ENCODE measurements at places on chromosomes 5 and 9.

DNA sequence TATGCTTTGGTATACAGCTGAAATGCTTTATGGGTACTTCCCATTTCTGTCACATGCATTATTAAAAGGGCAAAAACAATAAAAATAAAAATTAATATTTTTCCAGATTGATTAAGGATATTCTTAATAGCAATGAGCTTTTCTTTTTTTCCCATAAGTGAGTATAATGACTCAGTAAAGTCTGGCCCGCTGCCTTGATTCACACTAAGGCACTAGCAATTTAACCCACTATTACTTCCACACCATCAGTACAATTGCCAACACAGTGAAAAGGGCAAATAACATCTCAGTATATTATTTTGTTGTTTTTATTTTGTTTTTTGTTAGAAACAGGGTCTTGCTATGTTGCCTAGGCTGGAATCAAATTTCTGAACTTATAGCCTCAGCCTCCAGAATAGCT lies 150.1 kb downstream of the RNF180 start:
- DNase-seq, result no peak

- DNase-seq, result no peak
Observed at GRCh38 chr5:66829358-66829674, 233.1 kb downstream of the MAST4 start.

DNA sequence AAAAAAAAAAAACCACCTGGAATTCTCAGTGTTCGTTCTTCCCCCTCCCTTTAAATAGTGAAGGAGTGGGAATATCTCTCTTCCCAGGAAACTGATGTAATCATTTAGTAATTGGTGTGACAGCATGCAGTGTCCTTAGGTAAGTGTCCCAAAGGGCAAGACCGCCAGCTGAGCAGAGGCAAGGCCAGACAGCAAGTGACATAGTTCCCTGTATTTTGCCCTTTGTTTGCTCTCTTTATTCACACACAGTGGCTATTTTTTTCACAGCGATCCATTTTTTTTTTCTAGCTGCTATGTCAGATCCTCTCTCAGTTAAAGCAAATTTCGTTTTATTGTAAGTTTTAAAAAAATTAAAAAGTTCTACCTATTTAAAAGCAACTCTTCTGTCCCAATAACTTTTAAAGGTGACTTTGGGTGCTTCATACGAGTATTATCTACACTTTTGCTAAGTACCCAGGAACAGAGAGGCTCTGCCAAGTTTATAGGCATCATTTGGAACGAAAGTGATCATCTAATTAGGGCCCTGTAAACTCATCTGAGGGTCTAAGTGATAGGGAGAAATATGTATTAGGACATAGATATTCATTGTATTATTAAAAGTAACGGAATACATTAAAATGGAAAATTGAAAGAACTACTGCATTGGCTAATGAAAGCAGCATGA lies 98.2 kb upstream of the ALDH1A1 start:
- DNase-seq, result no peak

DNA sequence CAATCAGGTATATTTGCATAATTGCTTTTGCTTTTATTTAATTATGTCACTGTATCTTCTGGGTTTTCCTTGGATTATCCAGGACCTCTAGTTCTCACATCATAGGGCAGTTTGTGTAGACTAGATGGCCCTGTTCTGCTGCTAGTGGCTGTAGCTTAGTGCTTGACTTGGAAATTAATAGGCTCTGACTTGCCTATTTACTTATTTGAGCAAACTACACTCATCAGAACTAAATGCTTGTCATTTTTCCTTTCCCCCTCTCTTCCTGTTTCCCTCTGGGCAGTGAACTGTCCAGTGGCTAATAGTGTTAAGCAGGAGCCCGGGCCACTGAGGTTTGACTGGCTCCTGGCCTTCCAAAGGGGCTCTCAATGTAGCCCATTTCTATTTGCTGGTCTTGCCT lies 135.7 kb downstream of the MAN2A1 start:
- DNase-seq, result no peak
